ENCODE measurements at places on chromosomes 7 and 10.

- DNase-seq: no peak
Measured at GRCh38 chr7:110386913-110387312, 704.0 kb upstream of the LRRN3 start.

GRCh38 chr7:151317936-151318335, 23.7 kb upstream of the NUB1 start:
- no peak for DNase-seq

DNA sequence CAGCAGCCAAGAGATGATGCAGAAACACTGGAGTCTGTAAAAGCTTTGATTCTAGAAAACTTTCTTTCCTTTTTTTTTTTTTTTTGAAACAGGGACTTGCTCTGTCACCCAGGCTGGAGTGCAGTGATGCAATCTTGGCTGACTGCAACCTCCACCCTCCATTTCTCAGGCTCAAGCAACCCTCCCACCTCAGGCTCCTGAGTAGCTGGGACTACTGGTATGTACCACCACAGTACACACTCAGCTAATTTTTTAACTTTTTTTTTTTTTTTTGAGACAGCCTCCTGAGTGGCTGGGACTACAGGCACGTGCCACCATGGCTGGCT, 17.0 kb upstream of the BAG3 start:
- DNase-seq: no peak

- no peak for DNase-seq
Measured at GRCh38 chr7:91103363-91103762, 160.9 kb upstream of the FZD1 start.

DNA sequence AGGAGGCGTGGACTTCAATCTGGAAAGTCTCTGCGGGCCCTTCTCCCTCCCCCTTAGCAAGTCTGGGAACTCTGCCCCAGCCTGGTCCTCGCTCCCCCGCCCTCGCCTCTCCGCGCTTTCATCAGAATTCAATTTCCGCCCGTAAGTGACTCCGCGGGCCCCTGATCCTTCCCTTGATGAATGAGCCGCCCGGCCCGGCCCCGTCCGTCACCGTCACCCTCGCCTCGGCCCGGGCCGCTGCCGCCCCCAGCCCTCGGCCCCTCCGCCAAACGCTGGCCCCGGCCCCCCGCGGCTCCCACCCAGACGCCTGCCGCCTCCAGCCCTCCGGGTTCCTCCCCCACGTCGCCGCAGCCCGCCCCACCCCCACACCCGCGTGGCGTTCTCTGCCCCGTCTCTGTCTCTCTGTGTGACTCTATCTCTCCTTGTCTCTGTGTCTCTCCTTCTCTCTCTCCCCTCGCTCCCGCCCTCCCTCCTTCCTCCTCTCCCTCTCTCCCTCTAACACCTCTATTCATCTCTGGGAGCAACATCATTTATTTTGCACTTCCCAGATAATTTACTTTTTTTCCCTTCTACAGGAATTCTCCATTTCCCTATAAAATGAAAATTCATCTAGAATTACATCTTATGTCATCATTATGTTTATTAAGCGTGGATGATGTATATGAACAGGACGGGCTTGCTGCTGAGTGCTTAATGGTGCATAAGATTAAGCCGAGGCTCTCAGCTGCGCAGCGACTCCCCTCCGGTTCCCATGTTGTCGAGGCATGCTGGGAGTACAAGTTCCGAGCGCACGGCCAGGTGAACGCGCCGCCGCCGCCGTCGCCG, 91.2 kb upstream of the PAX2 start:
- peak; percentile 7 for DNase-seq

- no peak for DNase-seq
Measured at GRCh38 chr7:79036356-79036755, 417.1 kb downstream of the MAGI2 start.

DNA sequence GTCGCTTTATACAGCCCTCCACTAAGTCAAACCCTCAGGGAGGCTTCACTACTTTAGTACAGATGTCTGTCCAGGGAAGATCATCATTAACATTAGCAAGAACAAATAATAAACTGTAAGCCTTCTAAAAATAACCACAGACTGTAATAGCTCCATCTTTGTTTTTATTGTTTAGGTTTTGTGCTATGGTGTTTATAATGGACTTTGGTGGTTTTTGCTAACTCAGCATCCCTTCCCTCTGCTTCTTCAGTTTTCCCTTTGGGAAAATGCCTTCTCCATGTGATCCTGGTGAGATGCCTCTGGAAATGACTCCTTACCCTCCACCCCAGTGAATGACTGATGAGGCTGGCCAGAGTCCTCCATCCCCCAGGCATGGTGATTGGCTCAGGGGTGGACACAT, 131.3 kb downstream of the ICA1 start:
- no peak for DNase-seq

DNA sequence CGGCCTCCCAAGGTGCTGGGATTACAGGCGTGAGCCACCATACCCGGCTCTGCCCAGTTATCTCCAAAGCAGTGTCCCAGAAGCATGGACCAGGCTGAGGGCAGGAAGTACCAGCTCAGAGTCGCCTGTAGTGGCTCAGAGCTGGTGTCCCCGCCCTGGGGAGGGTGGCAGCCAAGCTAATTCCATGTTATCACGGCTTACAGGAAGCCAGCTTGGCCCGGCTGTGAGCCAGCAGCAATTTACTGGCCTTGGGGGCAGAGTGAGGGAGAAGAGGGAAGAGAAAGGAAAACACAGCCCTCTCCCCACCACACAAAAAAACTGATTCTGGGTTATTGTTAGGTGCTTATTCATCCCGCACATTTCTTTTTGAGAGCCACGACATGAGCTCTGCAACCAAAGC, 88.1 kb downstream of the HIP1 start:
- DNase-seq: no peak

GRCh38 chr10:117734731-117735405, 192.3 kb downstream of the EMX2 start:
- no peak for DNase-seq

GRCh38 chr10:86820509-86820908, 64.1 kb downstream of the BMPR1A start:
- DNase-seq: no peak

GRCh38 chr7:148962823-148963582, 65.3 kb downstream of the PDIA4 start:
- peak; percentile 28 for DNase-seq

GRCh38 chr7:151275813-151276577, 27.5 kb upstream of the SMARCD3 start:
- no peak for DNase-seq

- no peak for DNase-seq
Measured at GRCh38 chr7:70738151-70738885, 393.6 kb upstream of the GALNT17 start.

DNA sequence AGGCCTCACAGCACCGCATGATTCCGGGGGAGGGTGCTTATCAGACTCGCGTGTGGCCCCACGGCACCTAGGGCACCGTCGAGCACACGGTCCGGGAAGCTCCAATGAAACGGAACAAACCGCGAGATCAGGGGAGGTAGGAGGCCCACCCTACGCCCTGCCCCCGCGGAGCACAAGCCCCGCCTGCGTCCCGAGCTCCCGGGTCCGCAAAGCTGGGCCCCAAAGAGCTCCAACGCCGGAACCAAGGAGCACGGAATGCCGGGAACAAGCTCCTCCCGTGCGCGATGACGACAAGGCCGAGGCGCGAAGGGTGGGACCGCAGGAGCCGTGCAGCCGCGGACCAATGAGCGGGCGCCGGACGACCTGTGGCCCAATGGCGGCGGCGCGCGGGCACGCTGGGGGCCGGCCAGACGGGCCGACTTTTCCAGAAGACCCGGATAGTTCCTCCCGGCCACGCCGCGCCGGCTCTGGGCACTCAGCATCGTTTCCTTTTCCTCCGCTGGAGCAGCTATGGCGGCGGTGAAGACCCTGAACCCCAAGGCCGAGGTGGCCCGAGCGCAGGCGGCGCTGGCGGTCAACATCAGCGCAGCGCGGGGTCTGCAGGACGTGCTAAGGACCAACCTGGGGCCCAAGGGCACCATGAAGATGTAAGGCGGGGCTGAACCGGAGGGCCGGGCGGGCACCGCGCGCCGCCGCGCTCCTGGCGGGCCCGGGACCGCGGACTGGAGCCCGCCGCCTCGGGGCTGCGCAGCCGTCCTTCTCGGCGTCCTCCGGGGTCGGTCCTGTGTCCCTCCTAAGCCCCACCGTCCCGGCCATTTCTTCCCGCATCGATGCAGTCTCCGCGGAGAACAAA, at the start of the genes CCT6A and PSPH:
CCT6A (plus strand) TSS at position 427 of the 853 bp plus-strand sequence; CDS start at position 511, 84 bp downstream.
PSPH (minus strand) TSS at position 106 of the 853 bp plus-strand sequence. CDS start 30,232 bp downstream, outside the sequence.
- DNase-seq: peak; percentile 85

DNA sequence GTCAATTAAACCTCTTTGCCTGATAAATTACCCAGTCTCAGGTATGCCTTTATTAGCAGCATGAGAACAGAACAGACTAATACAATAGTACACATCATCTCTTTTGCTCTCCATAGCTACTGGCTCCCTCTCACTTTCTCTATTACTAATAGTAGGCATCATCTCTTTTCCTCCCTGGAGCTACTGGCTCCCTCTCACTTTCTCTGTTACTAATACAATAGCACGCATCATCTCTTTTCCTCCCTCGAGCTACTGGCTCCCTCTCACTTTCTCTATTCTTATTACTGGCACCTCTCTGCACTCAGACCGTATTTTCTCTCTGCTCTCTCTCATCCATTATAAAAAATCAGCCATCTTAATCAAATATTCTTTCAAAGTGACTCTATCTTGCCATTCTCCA, 37.1 kb downstream of the SLC25A13 start:
- no peak for DNase-seq

DNA sequence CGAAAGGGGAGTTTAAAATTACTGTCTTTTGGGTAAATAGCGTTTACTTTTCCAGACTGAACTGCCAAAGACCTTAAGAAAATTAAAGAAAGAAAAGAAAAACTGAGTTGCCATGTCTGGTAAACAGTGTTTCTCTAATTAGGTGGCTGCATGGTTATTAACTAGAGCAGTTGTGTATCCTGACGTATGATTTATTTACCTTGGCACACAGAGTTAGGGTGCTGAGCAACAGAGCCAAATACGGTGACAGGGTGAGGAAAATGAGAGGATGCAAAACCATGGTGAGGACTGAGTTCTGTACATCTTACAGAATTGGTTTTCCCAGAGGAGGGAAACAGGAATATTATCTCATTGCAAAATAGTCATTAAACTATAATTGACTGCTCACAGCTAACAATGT, 546.4 kb upstream of the FZD8 start:
- DNase-seq: no peak

DNA sequence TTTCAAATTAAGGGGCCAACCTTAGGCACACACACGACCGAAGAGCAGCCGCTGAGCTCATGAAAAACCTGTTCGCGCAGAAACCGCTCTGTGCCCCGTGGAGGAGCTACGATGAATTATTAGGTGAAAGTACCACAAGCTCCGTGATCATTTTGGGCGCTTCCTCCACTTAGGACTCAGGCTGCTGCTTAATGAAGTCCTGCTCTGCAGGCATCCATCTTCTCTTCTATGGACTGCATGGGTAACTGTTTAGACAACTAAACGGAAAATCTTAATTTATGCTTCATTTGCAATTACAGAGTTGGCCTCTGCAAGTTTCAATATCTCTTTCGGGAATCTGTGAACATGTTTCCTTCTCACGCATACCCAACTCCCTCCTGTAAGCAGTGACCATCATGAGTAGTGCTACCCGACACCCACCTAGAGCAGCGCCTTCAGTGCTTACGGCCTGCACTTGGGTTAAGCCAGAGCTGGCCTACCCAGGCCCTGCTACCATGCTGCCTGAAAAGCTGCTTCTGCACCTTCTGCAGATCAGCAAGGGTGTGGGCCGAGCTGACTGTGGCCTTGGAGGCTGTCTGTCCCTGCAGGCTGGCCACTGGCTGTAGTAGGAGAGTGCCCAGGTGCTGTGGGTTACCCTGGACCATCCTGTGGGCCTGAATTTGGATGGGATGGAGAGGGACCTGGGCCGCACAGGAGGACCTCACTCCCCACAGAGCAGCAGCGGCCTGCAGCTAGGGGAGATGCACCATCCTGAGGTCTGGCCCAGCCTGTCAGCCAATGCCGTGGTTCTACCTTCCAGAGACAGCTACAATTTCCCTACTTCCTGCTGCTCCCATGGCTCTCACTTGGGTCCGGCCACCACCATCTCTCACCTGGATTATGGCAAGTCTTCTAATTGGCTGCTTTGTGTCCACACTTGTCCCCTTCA, 36.0 kb downstream of the GNA12 start:
- DNase-seq: no peak

DNA sequence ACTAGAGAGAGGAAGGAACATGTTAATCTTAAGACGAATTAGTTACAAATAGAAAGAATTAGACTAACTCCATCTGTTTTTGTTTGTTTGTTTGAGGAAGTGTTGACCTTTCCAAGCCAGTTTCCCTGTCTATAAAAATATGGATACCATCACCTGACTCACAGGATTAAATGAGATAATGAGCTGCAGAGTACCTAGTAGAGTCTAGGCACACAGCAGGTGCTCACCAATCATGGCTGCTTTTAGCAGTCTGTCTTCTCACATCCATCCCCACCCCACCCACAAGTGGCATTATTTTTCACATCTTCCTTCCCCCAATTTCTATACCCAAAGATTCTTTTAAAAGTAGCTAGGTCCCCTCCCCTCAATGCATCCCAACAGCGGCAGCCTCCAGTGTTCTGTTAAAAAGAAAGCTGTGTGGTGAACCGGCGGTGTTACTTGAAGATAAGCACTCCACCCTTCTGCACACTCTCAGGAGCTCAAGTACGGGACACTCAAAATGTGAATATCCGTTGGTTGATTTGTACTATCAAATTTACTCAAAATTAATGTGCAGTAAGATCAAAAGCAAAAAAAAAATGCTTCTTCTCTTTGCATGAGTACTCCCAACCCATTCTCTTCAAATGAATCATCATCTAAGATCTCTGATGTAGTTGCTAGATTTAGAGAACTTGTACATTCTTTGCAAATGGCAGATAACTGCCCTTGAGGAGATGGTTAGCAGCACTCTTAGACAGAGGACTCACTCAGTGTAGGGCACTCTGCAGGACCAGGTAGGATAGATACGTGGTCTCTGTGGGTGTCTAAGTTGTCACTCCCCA, 145.4 kb upstream of the ASAH2 start:
- DNase-seq: no peak

All from T-helper 9 cell (primary cell).